ENCODE measurements at places on chromosomes 6 and 20.

DNA sequence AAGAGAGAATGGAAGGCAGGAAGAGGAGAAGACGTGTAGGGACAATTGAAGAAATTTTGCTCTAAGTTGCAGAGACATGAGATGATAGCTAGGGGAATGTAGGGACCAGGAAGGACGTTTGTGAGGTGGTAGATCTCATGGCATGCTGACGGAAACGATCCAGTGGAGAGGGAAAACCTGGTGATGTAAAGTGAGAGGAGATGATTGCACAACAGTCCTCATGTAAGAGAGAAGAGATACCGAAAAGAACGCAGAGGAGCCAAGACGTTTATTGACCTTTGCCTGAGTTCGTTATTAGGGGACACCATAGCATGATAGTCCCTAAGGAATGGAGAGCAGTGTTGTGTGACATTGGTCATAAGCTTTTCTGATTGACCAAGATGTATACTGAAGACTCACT lies 55.3 kb downstream of the IGF2R start:
- no peak for DNase-seq

DNA sequence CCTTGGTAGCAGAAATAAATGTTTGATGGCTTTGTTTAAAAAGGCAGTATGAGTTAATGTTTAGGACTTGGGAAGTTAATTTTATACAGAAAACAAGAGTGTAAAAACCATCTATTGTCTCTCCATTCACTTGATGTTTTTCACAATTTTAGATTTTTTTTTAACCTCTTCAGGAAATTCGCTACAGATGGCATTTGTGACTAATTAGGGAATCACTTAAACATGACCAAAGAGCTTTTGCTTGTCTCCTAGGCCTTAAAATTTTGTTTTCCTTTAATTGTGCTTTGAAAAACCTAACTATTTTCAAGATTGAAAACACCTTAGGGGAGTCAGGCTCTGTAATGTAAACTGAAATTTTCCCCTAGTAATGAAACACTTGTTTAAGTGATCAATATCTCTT lies 17.3 kb downstream of the TULP4 start:
- DNase-seq, result no peak

GRCh38 chr6:110542311-110543024 lies 66.1 kb upstream of the SLC22A16 start:
- no peak for DNase-seq

DNA sequence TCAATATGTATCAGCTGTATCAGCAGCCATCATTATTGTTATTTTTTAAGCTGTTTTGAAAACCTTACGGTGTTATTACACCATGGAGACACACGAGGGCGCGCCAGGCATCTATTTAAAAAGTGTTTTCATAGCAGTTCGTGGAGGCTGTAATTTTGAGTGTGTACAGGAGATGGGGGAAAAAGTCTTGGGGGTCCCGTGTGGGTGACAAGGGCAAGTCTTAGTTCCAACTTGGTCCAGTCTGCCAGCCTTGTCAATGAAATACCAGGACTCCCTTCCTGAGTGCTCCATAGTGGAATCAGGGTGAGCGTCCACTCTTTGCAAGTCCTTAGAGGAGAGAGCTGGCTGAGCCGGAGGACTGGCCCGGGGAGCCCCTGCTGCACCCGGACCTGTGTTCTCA lies 43.3 kb downstream of the SLC2A10 start:
- peak; percentile 24 for DNase-seq

Data from stimulated activated CD8-positive, alpha-beta memory T cell treated with anti-CD3 and anti-CD28 coated beads, Interleukin-12 subunit alpha, Interleukin-12 subunit beta, amount 100 ng/mL, for 1 hour (primary cell).